ENCODE measurements at places on chromosomes 16 and 17. TPM values are rescaled to one million over a fixed set of nuclear protein-coding genes. Genes with fewer than 3 reads are reported as not detected.

GRCh38 chr17:73799781-73800627 lies 155.8 kb upstream of the SDK2 start:
- no peak overlapping the region for H3K27ac ChIP-seq
- no peak for DNase-seq
- no peaks in the 10 kb centered on the region for H3K4me1 ChIP-seq
- H3K36me3 ChIP-seq, result peaks cover 8% of the 10 kb centered on the region
- H3K4me3 ChIP-seq, result no peak overlapping the region

DNA sequence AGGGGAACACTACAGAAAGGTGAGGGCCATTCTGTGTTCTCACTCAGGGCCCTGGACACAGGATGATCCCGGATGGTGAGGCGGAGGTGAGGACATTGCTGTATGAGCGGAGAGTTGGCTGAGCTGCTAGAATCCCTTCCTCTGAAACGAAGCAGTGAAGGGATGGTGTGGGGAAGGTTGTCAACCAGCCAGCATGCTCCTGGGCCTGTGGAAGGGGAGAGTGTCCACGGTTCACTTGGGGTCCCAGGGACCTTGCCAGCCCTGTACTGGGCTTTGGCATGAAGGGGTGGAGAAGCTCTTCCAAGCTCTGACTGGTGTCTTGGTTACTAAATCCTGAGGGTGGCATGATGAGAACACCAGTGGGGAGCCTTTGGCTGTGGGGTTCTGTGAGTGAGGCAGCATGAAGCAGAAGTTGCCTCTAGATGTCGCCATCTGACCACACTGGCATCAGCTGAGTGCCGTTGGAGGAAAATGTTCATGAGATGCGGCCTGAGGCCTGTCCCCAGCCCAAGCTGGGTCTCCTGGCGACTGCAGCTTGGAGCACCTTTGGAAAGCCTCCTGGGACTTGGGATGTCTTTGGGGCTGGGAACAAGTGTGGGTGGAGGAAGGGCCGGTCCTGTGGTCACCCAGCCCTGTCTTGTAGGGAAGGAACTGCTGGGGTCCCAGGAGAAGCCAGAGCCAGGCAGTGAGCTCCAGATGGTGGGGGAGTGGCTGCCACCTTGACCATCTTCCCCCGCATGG lies 14.8 kb downstream of the PDP2 start:
- no peak overlapping the region for H3K4me3 ChIP-seq
- no peak overlapping the region for H3K27ac ChIP-seq
- peak; percentile 71 for DNase-seq
- H3K27me3 ChIP-seq, result peaks cover 4% of the 10 kb centered on the region
- no peaks in the 10 kb centered on the region for H3K36me3 ChIP-seq
- H3K4me1 ChIP-seq, result peaks cover 48% of the 10 kb centered on the region

- no peak overlapping the region for H3K4me3 ChIP-seq
- no peaks in the 10 kb centered on the region for H3K4me1 ChIP-seq
- no peaks in the 10 kb centered on the region for H3K36me3 ChIP-seq
- H3K27me3 ChIP-seq, result peaks cover 8% of the 10 kb centered on the region
- H3K27ac ChIP-seq, result no peak overlapping the region
- no peak for DNase-seq
These were observed 31.5 kb downstream of the WSCD1 start for GRCh38 chr17:6101706-6102105.

GRCh38 chr16:10976634-10977033 lies 32.3 kb downstream of the CLEC16A start:
- no peak for DNase-seq
- H3K27me3 ChIP-seq, result no peaks in the 10 kb centered on the region
- H3K36me3 ChIP-seq, result no peaks in the 10 kb centered on the region
- peaks cover 34% of the 10 kb centered on the region for H3K4me1 ChIP-seq

GRCh38 chr17:74964988-74965622 lies 7.5 kb downstream of the HID1 start:
- no peak overlapping the region for H3K4me3 ChIP-seq
- no peak for DNase-seq
- H3K27ac ChIP-seq, result no peak overlapping the region
- H3K4me1 ChIP-seq, result peaks cover 11% of the 10 kb centered on the region

DNA sequence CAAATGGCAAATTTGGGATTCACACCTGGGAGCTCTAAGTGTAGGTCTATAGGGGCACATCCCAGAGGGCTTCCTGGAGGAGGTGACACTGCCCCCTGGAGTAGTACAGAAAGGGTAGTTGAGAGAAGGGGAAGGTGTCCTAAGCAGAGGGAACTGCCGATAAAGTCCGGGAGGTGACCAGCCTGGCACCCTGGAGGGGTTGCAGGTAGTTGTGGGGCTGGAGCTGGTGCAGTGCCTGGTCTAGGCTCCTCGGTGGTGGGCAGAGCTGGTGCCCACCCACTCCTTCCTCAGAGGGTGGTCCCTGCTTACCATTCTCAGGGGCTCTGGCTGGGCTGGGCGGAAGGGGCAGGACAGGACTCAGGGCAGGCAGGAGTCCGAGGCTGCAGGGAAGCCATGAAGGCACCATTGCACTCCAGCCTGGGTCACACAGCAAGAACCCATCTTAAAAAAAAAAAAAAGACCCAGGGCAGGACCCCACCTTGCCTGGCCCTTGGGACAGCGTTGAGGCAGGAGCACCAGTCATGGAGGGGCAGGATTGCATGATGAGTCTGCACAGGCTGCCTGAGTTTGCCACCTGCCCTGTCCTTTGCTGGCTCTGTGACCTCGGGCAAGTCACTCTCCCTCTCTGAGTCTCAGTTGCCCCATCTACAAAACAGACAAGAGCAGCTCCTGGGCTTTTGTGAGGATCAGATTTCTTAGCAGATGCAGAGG lies 43.8 kb downstream of the LAT start:
- H3K4me1 ChIP-seq, result peaks cover 16% of the 10 kb centered on the region
- H3K4me3 ChIP-seq, result peak overlapping the region; percentile 53
- peak; percentile 19 for DNase-seq
- no peaks in the 10 kb centered on the region for H3K36me3 ChIP-seq
- peaks cover 6% of the 10 kb centered on the region for H3K27me3 ChIP-seq

DNA sequence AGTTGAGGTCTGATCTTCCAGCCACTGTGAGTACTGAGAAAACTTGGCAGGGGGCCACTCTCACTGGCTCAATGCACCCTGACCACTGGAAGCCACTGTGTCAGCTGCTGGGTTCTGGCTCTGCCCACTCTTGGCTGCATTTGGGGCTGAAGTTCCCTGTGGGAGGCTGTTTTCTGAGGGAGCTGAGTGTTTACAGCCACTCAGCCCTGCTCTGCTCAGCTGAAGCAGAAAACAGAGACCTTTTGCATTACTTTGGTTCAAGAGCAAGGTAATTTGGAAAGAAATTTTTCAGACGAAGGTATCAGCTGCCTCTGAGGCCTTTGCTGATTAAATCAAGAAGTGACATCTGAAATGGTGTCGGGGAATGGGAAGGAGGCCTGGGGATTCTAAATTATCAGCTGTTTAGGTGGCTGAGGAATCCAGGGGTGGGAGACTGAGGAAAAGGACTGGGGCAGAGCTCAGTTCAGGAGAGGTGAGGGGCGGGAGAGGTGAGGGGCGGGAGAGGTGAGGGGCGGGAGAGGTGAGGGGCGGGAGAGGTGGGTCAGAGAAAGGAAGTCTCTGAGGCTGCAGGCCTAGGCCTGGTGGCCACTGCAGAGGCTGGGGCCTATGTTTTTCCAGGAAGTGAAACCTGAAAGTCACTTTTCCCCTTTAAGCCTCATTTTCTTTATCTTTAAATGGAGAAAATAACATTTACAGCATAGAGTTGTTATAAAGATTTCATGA lies at the start of gene ACSM5:
ACSM5 (plus strand) TSS at position 137 of the 723 bp plus-strand sequence. CDS start 1,951 bp downstream, outside the sequence.
- peaks cover 2% of the 10 kb centered on the region for H3K27me3 ChIP-seq
- no peaks in the 10 kb centered on the region for H3K4me1 ChIP-seq
- H3K4me3 ChIP-seq, result no peak within 1 kb of the TSS
- DNase-seq, result no peak
- no peak within 1 kb of the TSS for H3K27ac ChIP-seq

DNA sequence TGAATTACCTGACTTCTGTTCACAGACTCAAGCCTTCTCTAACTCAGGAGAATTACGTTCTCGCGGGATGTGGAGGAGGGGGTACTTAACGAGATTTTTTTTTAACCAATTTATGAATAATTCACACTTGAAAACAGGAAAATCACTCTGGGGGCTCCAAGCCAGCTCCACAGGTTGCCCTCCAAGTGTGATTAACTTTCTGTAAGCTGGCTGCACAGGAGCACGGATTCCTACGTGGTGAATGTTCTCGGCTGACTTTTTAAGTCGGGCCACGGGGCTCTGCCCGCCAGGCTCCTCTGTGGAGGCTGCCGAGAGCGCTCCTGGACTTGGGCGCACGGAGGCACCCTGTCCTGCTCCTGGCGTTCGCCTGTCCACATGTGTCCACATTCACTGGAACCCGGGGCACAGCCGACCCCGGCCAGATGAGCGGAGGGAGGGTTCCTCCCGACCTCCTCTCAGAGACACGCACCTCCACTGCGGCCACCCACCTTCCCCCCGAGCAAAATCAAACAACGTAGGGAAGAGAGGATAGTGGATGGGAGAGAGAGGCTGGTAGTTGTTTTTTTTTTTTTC lies 147.1 kb upstream of the CHMP6 start:
- DNase-seq, result no peak
- H3K27ac ChIP-seq, result no peak overlapping the region
- peaks cover 17% of the 10 kb centered on the region for H3K36me3 ChIP-seq

- peaks cover 21% of the 10 kb centered on the region for H3K36me3 ChIP-seq
- peaks cover 8% of the 10 kb centered on the region for H3K27me3 ChIP-seq
- peaks cover 48% of the 10 kb centered on the region for H3K4me1 ChIP-seq
- H3K4me3 ChIP-seq, result no peak overlapping the region
- peak overlapping the region; percentile 96 for H3K27ac ChIP-seq
These were observed 199.9 kb downstream of the ZFHX3 start for GRCh38 chr16:72848028-72848400.

DNA sequence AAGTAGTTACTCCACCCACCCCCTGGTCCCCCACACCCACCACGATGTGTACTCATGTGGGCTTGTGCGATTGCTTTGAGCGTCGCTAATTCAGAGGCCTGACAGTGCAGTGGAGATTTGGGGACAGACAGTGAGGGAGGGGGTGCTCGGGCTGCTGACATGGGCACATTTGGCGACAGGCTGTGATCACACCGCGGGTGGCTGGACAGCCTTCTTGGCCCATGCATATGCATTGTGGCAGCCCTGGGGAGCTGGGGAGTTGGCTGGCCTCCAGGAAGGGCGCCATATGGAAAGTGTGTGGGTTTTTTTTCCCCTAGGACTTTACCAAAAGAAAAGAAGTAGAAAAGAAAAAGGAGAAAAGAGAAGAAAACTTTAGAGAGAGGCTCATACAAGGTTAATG lies 275.5 kb upstream of the N4BP1 start:
- H3K27me3 ChIP-seq, result no peaks in the 10 kb centered on the region
- H3K4me1 ChIP-seq, result no peaks in the 10 kb centered on the region
- H3K4me3 ChIP-seq, result no peak overlapping the region
- no peak for DNase-seq

DNA sequence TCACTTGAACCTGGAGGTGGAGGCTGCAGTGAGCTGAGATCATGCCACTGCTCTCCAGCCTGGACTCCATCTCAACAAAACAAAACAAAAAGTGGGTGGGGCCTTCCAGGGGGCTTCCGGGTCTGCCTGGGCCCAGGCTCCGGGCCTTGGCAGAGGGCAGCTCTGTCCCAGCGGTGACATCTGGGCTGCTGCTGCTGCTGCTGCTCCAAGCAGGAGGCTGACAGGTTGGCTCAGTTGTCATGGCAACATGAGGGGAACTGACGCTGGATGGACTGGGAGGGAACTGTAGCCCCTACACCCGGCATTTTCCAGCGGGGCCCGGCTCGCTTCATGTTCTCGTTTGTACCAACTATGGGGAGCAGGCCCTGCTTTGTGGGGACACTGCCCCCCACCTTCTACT lies 4.0 kb downstream of the BAIAP3 start:
- H3K4me3 ChIP-seq, result no peak overlapping the region
- peaks cover 17% of the 10 kb centered on the region for H3K27me3 ChIP-seq
- no peaks in the 10 kb centered on the region for H3K36me3 ChIP-seq

GRCh38 chr17:82577300-82577699 lies 57.8 kb downstream of the FOXK2 start:
- H3K27ac ChIP-seq, result no peak overlapping the region
- peaks cover 24% of the 10 kb centered on the region for H3K36me3 ChIP-seq
- no peaks in the 10 kb centered on the region for H3K4me1 ChIP-seq
- no peak for DNase-seq
- no peak overlapping the region for H3K4me3 ChIP-seq

DNA sequence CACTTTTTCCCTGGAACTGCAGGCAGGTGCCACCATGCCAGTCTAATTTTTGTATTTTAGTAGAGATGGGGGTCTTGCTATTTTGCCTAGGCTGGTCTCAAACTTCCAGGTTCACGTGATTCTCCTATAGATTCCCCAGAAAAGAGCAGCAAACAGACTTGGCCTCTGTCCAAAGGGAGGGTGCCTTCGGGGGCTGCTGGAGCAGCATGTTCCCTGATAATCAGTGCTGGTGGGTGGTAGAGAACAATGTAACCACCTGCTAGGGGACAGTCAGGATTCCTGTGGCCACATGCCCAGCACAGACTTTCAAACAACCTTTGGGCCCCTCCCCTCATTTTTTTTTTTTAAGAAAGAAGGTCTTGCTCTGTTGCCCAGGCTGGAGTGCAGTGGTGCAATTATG lies 14.2 kb upstream of the CCNF start:
- no peak overlapping the region for H3K27ac ChIP-seq
- H3K4me3 ChIP-seq, result no peak overlapping the region
- peaks cover 10% of the 10 kb centered on the region for H3K4me1 ChIP-seq
- peaks cover 5% of the 10 kb centered on the region for H3K27me3 ChIP-seq

DNA sequence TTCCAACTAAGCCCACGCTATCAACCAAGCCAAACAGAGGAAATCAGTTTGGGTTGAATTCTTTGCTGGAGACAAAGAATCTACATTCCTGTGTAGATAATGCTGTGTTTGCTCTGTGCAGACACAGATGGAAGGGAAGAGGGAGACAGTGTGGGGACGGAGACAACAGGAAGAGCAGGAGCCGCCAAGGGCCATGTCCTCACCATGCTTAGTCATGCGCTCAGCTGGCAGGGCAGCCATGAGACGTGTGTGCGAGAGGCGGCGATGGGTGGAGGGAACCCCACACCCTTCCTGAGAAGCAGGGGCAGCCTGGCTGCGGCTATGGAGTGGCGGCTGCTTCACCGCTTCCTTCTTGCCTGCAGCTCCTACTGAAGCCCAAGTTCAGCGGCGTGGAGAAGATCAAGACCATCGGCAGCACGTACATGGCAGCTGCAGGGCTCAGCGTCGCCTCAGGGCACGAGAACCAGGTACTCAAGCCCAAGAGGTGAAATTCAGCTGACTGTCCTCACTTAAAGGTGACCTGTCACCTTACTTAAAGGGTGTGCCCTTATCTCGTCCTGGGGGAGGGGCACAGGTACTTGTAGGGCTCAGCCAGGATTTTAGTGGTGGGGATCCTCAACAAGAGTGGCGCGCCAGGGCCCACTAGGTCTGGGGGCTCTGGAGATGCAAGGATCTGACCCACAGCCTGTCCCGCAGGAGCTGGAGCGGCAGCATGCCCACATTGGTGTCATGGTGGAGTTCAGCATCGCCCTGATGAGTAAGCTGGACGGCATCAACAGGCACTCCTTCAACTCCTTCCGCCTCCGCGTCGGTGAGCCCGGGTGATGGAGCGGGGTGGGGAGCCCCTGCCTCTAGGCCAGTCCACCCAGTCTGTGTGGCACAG lies 47.5 kb downstream of the ADCY7 start:
- H3K27me3 ChIP-seq, result peaks cover 4% of the 10 kb centered on the region
- DNase-seq, result no peak
- peaks cover 18% of the 10 kb centered on the region for H3K36me3 ChIP-seq
- H3K4me1 ChIP-seq, result peaks cover 6% of the 10 kb centered on the region
- no peak overlapping the region for H3K27ac ChIP-seq

The NT5M gene
- total RNA-seq, result 0.37 TPM

The LYRM9 gene
- total RNA-seq, result 2.8 TPM

The RAB37 gene
- not detected for total RNA-seq

The KCNJ12 gene
- total RNA-seq, result not detected

The MKS1 gene
- total RNA-seq, result 9.0 TPM

The TOM1L1 gene
- 18.9 TPM for total RNA-seq

The TRAF7 gene
- total RNA-seq, result 85.0 TPM
